ENCODE measurements at places on chromosomes 1 and 21.

DNA sequence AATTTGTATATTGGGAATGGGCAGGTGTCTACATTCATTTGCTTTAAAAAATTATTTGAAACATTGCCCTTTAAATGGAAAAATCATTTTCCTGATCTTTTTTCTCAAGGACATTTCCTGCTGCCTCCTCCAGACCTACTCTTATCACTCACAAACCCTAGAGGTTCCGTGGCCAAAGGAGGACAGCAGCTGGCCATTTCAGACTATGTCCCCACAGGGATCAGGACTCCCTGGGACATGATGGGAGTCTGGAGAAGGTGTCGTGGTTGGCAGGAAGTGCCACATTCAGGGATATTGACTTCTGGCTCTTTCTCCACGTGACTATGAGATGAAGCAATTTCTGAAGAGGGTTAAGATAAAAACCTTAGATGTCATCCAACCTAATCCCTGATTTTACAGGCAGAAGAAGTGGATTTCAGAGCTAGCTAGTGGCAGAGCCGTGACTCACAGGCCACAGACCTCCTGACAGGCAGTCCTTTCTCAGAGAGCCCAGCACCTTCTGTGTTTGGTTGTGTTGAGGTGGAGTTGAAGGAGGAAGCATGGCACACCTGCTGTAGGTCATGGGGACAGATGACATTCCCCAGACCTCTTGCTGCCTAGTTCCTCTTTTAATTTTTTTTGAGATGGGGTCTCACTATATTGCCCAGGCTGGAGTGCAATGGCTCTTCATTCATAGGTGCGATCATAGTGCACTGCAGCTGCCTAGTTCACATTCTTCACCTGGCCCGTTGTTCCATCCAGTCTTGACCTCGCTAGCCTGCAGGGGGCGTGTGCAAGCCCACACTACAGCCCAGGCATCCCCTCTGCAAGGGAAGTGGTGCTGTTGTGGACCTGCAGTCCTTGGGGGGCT, 25.5 kb upstream of the IL10 start:
- DNase-seq, result no peak

DNA sequence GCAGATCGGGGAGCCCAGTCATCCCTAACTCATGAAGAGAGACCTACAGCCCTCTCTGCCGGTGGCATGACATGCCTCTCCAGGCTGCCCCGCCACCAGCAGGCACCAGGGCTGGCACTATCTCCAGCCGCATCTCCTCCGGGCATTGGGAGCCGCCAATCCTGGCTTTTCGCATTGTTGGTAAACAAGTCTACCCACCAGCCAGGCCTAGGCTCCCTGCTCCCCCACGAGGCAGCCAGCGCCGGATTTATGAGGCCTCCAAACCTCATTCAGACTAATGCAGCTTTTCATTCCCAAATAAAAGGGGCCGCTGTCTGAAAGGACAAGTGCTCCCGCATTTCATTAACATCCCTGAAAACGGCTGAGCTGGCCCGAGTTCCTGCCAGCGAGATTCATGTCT, 3.4 kb upstream of the GRIK3 start:
- no peak for DNase-seq

DNA sequence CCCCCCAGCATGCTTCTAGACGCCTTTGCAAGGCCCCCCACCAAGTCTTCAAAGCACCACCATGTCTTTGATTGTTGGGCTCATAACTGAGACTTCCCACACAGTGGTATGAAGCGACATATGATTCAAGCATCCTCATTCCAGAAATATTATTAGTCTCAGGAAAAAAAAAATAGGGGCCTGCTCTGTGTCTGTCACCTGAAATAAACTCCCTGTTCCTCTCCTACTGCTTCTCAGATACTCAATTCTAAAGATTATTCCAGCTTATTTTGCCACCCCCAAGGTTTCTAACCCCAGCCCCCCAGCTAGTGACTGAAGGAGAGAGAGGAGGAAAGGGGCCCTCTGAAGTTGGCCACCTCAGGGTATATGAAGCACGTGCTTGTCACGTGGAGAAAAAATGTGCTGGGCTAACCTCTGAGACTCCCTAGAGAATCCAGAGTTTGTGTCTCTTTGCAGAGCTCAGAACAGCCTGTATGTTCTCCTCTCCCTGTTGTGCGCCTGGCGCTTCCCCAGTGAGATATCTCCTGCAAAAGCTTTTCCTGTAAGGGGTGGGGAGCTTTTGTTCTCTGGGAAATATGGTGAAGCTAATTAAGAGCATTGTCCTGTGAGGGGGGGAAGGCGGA, 35.9 kb upstream of the RASAL2 start:
- DNase-seq, result no peak

DNA sequence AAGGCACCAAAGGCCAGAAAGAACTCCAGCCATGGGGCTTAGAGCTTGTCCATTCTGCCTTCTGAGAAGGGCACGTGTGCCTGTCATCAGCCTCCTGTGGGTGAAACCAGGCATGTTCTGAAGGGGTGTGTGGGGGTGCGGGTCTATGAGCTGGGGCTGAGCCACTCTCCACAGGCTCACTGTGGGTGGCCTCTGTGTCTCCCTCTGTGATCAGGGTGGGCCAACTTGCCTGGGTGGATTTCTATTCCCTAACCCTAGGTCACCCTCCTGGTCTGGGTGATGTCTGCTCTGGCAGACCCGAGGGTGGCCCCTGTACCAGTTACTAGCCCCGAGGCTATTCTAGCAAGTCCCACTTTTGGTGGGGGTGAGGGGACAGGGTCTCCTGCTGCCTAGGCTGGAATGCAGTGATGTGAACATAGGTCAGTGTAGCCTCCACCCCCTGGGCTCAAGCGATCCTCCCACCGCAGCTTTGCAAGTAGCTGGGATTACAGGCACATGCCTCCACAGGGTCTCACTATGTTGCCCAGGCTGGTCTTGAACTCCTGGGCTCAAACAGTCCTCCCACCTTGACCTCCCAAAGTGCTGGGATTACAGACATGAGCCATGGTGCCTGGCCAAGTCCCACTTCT, 94.4 kb downstream of the TRIM11 start:
- no peak for DNase-seq

DNA sequence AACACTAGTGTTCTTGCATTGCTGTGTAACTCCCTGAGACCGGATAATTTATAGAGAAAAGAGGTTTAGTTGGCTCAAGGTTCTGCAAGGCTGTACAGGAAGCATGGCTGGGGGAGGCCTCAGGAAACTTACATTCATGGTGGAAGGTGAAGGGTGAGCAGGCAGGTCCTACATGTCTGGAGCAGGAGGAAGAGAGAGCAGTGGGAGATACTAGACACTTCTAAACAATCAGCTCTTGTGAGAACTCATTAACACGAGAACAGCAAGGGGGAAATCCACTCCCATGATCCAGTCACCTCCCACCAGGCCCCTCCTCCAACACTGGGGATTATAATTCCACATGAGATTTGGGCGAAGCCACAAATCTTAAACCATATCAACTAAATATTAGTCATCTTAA, 30.1 kb downstream of the RNF2 start:
- no peak for DNase-seq

DNA sequence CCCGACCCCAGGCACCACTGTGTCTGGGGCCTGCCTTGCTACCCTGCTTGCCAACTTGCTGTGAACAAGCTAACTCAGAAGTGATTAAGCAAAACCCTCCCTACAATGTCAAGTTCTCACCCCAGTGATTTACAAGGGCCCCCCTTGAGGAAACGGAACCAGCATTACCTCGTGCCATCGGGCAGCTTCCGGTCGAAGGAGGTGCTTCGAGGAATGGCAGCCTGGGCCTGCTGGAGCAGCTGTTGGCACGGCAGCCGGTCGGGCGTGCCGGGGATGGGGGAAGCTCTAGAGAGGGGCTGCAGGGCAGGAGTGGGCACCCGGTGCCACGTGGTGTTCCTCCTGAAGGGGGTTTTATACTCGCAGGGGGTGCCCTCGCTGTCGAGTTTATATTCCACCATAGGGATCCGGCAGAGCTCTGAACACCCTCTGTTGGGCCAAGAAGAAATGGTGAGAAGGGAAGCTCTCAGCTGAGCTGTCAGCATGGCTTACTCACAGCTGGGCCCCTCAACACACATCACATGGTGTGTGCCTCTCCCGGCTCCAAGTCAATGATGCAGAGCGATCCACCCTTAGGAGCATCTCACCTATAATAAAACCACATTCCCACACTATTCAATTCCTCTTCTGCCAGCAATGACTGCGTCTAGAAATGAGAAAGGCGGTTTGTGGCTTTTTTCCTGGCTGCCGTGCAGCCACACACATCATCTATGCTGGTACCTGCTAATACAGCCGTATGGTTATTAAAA, 184.4 kb downstream of the SIPA1L2 start:
- no peak for DNase-seq

- no peak for DNase-seq
Observed at GRCh38 chr1:173038875-173039554, 11.7 kb downstream of the TNFSF18 start.

DNA sequence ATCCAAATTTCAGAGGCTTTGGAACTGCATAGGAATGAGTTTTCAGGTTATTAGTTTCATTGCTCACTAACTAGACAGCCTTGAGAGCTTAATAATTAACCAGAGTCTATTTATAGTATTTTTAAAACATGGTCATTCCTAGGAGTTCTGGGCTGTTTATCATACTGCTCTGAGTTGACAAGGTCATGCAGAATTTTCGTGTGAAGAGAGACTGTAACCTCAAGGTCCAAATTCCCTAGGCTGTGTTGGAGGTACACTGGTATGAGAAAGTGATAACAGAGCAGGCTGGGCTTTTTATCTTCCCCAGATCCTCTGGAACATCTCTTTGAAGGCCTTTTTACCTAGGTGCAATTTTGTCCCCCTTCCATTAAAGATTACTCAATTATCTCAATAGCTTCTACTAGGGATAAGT, 736.3 kb downstream of the LTN1 start:
- DNase-seq, result no peak

DNA sequence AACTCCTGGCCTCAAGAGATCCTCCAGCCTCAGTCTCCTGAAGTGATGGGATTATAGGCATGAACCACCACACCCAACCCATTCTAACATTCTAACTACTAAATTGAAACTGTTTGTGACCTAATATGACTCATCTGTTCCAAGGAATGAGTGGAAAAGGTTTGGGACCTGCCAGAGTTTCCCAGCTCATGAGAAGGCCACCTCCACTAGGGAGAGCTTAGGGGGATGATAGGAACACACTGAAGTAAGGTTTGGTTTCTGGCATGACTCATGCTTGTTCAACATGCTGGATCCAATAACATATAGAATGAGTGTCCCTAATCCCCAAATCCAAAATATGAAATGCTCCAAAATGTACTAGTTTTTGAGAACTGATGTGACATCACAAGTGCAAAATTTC, 18.9 kb upstream of the SCAF4 start:
- no peak for DNase-seq

- DNase-seq, result no peak
Observed at GRCh38 chr1:52738893-52739292, 12.6 kb downstream of the ZYG11B start.

DNA sequence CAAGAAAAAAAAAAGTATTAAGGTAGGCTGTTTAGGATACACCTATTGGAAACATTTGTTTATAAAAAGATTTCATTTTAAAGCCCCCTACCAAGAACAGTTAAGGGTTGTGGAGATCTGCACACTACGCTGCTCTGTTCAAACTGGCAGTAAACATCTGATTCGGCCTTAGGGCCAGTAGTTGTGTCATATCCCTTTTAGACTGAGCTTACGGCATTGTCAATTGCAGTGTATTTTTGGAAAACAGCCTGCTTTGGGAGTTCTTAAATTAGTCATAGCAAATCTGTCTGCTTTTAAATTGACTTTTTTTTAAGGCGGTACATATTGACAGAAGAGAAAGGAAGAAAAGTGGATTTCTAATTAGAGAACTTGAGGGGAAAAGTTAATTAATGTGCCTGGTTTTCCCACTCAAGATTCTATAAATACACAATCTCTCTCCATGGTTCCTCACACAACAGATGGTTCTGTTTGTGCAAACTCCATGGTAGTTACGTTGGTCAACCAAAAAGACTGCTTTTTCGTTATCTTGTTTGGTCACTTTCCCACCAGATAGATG, 1.7 kb upstream of the ELK4 start:
- no peak for DNase-seq

- DNase-seq, result no peak
Observed at GRCh38 chr21:44331650-44332307, 7.4 kb downstream of the CFAP410 start.

DNA sequence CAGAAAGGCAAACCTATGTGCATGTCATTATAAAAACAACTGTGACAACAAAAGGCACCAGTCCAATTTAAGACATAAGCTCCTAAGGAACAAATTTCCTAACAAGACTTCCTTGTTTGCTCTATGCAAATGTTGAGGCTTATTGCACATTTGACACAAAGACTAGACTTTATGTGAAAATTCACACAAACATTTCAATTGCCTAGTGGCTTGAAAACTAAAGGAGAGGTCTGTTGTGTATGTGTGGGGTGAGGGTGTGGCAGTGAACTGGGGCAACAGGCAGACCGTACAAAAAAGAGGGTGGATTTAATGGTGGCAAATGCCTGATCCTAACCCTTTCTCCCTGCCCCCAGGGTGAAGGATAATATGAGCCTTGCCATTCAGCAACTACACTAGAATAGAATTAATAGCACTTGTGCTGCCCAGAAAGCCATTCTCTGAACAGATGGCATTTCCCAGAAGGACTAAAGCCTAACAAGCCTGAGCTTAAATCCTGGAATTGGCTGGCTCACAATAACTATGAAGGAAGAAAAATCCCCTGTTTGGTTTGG, 73.9 kb downstream of the GLUL start:
- no peak for DNase-seq
